T-helper 22 cell (primary cell): ENCODE measurements at places on chromosomes 11 and 22.
A peak's percentile ranks its signal among the peaks of the same experiment; 100 is the strongest.

DNA sequence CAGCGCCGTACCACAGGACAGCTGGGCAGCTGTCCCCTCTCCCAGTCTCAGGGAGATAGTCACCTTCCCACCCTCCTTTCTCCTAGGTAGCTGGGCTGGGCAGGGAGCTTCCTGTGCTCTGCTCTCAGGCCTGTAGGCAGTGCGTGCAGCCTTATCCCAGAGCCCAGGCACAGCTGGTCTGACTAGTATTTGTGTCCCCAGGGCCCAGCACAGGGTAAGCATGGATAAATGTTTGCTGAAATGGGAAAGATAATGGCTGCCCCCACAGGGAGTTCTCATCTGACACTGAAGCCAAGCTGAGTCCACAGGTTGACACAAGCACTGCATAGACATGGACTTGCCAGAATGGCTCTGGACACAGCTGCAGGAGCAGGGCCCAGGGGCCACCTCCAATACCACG, 9.8 kb downstream of the SLC15A3 start:
- no peak for DNase-seq

- DNase-seq, result no peak
Observed at GRCh38 chr11:110295086-110295485, 1.3 kb downstream of the RDX start.

DNA sequence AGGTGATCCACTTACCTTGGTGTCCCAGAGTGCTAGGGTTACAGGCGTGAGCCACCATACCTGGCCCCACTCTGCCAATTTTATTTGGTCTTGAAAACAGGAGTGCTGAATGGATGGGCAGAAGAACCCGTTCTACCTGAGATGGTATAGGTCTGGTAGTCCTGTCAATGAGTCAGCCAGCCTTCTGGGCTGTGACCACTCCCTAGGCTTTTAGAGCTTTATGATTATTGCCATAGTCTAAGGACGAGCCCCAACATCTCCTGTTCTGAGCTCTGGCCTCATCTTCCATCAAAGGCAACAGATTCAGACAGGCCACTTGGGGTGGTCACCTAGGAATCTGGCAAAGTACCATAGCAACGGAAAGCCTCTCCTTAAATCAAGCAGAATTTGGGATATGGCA, 11.5 kb downstream of the ZDHHC5 start:
- no peak for DNase-seq

DNA sequence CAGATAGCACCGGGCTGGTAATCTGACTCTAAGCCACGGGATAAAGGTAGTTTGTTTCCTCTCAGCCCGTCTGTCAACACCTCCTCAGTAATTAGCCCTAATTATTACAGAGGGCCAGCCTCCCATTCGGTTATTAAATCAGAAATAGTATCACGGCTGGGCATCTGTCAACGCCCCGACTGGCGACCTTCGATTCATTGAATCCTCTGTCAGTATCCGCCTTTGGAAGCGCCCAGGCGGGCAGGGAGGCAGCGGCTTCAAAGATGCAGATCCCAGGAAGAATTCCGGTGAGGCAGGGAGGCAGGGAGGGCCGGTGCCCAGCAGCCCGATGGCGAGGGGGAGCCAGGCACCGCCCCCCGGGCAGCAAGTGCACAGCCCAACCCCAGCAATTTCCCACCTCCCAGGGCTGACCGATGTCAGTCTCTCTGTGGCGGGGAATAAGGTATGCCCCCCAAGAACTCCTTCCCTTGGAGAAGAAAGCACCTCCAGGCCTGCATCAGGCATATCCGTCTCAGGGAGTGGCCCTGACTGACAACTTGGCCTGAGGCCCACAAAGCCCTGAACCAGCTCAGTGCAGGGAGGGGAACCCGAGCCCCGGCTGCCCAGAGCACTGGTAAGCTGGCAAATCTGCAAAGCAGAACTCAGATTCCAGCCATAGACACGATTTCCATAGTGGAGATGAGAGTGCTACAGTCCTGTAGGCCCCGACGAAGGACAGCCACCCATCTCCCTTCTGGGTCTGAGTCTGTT, 11.4 kb downstream of the GNB1L start:
- DNase-seq, result no peak

- no peak for DNase-seq
Observed at GRCh38 chr11:27367881-27368280, 4.9 kb upstream of the CCDC34 start.

DNA sequence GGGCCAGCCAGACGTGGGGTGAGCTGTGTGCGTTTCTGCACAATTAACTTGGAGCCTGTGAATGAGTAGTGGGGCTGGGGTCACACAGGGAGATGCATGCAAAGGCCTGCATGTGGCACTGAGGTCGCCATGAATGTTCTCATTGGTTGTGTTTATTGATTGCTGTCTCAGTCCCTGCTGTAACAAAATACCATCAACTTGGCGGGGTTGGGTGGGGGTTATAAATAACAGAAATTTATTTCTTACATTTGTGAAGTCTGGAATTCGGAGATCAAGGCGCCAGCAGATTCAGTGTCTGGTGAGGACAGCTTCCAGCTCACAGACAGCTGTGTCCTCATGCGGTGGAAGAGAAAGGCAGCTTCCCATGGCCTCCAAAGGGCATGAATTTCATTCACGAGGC, 29.3 kb upstream of the PHF21B start:
- no peak for DNase-seq

GRCh38 chr11:93330446-93330984, at the start of gene DEUP1:
Gene DEUP1, plus strand, starts transcription at chr11:93330742. Its CDS starts 1,518 bp downstream, at chr11:93332260.
- DNase-seq, result no peak

DNA sequence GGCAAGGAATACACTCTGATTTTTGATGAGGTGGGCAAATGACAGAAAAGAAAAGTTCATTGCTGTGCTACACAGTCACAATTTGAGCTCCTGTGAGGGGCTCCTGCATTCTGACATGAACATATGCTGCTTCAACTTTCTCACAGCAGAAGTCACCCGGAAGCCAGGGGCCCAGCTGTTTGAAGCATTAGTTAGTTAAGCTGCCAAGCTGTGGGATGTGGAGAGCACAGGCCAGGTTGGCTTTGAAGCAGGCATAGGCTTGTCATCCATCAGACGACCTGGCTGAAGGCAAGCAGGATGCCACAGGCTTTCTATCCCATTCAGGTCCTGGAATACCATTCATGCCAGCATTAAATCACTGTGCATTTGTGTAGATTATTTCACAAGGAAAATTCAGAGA, 63.1 kb downstream of the MTNR1B start:
- DNase-seq, result no peak

DNA sequence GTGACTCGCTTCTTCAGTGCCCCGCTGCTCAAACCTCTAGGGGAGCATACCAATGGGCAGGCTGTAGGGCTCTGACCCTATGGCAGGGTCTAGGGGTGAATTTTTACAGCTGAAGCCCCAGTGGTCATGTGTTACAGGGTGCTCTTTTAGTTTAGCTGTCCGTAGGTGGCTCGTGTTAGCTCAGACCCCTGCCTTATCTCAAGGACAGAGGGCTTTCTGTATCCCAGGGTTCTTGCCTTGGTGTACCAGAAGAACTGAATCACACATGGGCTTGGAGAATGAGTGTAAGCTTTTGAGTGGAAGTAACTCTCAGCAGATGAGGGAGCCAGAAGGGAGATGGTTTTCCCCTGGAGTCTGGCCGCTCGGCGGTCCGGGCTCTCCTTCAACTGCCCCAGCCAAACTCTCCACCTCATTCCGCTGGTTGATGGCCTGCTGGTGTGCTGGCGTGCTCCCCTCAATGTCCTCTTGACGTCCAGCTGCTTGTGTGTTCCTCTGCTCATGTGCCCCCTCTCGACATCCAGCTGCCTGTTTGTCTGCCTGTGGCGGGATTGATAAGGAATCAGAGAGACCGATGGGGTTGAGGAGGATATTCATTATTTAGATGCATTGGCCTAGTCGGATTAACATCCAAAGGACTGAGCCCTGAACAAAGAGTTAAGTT, 37.5 kb downstream of the BIRC2 start:
- DNase-seq, result no peak

GRCh38 chr11:82823647-82824619, 76.3 kb downstream of the PRCP start:
- no peak for DNase-seq

DNA sequence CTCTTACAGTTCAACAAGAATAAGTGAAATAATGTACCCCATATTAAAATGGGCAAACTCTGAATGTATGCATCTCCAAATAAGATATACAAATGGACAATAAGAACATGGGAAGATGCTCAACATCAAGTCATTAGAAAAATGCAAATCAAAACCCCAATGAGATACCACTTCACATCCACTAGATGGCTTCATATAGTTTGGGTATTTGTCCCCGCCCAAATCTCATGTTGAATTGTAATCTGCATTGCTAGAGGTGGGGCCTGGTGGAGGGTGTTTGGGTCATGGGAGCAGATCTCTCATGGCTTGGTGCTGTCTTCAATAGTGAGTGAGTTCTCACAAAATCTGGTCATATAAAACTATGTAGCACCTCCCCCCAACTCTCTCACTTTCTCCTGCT, 5.7 kb downstream of the MPZL2 start:
- no peak for DNase-seq

DNA sequence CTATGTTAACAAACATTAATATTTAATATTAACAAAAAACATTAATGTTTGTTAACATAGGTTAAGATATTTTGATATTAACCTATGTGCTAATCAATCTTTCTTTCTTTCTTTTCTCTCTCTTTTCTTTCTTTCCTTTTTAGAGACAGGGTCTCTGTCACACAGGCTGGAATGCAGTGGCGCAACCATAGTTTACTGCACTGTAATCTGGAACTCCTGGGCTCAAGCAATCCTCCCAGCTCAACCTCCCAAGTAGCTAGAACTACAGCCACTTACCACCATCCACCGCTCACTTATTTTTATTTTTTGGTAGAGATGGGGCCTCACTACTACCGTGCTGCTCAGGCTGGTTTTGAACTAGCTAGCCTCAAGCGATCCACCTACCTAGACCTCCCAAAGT, 13.2 kb downstream of the SIK3 start:
- DNase-seq, result no peak

- no peak for DNase-seq
Observed at GRCh38 chr11:59254286-59254685, 41.6 kb upstream of the MPEG1 start.

- DNase-seq, result no peak
Observed at GRCh38 chr11:10762913-10763421, 11.9 kb downstream of the CTR9 start.

DNA sequence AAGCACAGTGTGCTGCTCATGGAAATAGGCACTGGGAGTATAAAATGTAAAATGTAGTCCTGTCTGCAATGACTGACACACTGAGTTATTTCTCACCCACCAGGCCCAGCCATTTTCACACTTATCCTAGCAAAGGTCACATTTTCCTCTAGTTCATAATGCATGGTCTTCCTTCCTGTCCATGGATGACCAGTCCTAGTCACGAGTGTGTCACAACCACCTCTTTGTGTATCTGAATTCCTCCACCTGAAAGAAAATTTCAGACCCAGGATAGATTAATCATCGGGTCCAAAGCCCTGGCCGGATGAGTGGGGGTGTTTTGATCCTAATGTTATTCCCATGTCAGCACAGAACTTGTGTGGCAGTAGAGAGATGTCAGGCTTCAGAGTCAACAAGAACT, at the start of gene MRGPRX4:
Gene MRGPRX4, plus strand, starts transcription at position 172 of the 400 bp plus-strand sequence. CDS start 420 bp downstream, outside the sequence.
- no peak for DNase-seq

- DNase-seq, result no peak
Observed at GRCh38 chr22:46801826-46802607, 39.6 kb downstream of the TBC1D22A start.

DNA sequence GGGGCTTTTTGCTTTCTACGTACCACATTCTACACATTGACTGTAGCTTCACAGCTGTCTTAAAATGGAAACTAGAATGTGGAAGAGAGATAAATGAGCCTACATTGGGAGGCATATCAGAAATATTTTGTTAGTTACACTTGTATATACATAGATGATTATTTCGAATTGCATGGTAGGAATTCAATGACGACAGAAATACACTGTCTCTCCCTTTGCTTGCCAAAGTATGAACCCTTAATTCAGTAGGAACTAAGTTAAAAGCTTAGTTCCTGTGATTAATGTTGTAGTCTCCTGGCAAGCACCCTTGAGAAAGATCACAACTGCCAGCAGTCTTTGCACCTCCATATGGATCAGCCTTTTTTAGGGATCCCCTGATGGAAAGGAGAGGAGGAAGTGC, 10.1 kb downstream of the C11orf87 start:
- no peak for DNase-seq

GRCh38 chr22:20268279-20269012, at the start of gene RTN4R:
Gene RTN4R, minus strand, starts transcription at chr22:20268318. Its CDS starts 226 bp downstream, at chr22:20268092.
- DNase-seq, result peak; percentile 13

DNA sequence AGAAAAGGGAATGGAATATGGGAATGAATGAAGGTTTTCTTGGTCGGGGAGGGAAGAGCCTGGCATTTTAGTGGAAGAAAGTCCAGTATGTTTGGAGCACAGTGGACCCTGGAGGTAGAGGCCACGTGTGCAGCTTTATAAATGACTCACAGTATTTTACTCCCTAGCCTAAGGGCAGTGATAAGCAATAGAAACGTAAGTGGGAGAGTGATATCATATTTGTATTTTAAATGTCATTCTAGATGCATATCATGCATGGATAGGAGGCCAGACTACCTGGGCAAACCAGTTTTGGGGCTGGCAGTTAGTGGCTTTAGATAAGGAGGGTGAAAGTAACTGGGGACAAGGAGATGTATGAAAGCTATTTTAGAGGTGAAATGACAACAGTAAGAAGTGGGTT, 174.1 kb downstream of the ARHGAP42 start:
- no peak for DNase-seq

GRCh38 chr11:103994094-103994493, 42.3 kb upstream of the DDI1 start:
- no peak for DNase-seq

GRCh38 chr22:35488513-35488912, 52.1 kb upstream of the RASD2 start:
- DNase-seq, result no peak

DNA sequence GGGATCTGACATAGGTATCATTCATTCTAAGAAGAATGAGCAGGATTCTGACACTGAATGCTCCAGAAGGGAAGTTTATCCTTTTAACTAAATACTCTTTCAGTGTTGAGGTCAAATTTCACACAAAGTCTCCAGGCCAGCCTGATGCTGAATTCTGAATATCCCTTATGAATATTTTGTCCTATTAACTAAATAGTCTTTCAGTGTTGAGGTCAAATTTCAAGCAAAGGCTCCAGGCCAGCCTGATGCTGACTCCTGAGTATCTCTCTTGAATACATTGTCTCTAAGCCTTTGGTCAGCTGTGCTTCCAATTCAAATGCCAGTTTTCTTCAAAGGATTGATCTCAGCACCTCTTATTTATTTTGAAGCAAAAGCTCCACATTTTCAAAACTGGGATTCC, 676.8 kb downstream of the NTM start:
- DNase-seq, result no peak

GRCh38 chr11:46286789-46287188, 9.3 kb downstream of the CREB3L1 start:
- no peak for DNase-seq

DNA sequence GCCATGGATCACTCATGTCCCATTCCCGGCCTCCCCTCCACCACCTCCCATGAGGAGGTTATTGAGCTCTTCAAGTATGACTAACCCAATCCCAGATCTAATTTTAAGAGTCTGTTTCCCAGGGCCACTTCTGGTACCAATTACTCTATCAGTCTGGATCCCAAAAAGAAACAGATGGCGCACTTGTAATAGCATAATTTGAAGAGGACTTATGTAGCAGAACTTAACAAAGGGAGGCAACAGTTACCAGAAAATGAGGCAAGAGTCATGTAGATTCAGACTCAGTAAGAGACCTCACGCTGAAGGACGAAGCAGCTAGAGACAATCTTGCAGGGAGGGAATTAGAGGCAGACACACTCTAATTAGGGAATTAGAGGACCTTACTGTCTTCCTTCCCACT, 46.9 kb downstream of the DDX6 start:
- DNase-seq, result no peak
